ENCODE measurements at places on chromosomes 11 and 22. TPM values are rescaled to one million over a fixed set of nuclear protein-coding genes. Genes with fewer than 3 reads are reported as not detected.
A peak's percentile ranks its signal among the peaks of the same experiment; 100 is the strongest.

Gene VPS37C
- total RNA-seq = 13.4 TPM

GRCh38 chr11:76266286-76267100, 60.2 kb upstream of the WNT11 start:
- peak; percentile 86 for ATAC-seq

Gene IL10RA
- total RNA-seq = 3.8 TPM

Gene SEPTIN5
- 31.3 TPM for total RNA-seq

GRCh38 chr22:18997925-18998315, 61.8 kb upstream of the PRODH start:
- ATAC-seq = no peak

- ATAC-seq = no peak
Measured at GRCh38 chr11:32487270-32487669, 51.9 kb upstream of the WT1 start.

DNA sequence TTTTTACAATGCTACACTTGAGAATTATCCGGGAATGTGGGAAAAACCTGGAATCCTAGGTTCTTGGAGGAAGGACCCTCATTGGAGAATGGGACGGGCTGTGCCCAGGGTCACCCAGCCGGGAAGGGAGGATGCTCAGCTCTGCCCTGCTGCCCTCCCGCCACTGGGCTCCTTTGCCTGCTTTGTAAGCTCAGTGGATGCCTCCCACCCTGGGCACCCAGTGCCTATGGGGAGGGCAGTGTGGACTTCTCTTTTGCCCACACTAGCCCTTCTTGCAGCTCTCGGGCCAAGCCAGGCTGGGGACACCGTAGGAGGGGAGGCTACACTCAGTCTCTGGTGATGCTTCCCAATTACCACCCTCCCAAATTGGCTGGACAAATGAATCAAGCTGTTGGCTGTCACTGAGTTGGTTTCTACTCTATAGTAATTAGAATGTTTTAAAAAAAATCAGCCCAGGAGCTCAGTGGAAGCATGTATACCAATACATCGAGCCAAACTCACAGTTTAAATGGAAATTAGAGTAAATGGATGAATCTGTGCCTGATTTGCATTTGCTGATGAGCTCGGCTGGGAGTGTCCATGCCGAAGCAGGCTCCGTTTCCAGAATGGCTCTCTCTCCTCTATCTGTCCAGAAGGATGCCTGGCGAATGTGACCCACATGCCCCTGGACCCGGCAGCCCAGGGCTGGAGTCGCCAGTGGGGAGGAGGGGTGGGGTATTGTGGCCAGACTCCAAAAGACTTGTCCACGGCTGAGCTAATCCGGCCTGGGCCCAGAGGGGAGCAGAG, 317.0 kb downstream of the CTTN start:
- ATAC-seq = no peak

- no peak for ATAC-seq
Measured at GRCh38 chr22:46744581-46744980, 6.5 kb upstream of the CERK start.

DNA sequence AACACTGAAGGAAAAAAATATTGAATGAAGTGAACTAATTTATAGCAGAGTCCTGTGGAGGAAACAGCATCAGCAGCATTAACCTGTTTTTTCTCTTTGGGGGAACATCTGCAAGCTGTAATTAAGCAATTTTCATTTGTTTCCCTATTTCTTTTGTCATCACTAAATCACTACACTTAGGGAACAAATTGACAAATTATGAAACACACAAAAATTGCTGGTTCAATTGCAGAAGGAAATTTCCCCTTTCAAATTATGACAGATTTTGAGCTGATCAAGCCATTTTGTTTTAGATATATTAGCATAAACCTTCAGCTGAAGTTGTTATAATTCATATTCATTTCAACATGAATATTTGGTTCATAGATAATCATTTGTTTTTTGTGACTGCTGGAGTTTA, 22.2 kb upstream of the RAG2 start:
- no peak for ATAC-seq

GRCh38 chr11:33063326-33063881, 24.0 kb downstream of the TCP11L1 start:
- no peak for ATAC-seq

- ATAC-seq = no peak
Measured at GRCh38 chr11:113059548-113059947, 98.3 kb downstream of the NCAM1 start.

DNA sequence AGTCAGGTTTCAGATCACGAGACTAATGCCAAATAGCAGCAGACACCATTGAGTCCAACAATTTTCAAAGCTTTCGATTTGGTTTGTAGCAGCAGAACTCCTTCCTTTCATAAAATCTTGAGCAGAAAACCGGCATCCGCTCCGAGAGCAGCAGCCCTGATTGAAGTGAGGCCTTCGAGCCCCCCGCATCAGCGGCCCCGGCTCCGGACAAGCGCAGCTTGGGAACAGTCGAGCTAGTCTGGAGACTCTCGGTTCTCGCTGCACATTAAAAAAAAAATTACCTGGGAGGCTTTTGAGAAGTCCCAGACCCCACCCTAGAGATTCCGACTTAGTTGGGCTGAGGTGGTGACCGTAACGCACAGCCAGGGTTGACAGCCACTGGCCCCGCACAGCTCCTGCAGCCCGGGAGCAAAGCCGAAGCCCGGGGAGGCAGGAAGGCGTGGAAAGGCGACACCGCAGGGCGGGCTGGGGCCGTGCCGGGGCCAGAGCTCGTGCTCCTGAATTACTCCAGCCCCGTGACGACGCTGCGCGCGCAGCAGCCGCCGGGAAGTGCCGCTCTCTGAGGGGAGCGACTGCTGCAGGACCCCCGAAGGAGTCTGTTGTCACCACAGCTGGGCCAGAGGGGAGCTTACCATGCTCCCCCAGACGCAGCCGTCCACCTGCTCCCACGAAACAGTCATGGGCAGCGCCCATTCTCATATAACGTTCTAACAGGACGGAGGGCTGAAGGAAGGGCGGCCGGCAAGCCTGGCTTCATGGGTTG, 57.8 kb downstream of the SPATA19 start:
- no peak for ATAC-seq

DNA sequence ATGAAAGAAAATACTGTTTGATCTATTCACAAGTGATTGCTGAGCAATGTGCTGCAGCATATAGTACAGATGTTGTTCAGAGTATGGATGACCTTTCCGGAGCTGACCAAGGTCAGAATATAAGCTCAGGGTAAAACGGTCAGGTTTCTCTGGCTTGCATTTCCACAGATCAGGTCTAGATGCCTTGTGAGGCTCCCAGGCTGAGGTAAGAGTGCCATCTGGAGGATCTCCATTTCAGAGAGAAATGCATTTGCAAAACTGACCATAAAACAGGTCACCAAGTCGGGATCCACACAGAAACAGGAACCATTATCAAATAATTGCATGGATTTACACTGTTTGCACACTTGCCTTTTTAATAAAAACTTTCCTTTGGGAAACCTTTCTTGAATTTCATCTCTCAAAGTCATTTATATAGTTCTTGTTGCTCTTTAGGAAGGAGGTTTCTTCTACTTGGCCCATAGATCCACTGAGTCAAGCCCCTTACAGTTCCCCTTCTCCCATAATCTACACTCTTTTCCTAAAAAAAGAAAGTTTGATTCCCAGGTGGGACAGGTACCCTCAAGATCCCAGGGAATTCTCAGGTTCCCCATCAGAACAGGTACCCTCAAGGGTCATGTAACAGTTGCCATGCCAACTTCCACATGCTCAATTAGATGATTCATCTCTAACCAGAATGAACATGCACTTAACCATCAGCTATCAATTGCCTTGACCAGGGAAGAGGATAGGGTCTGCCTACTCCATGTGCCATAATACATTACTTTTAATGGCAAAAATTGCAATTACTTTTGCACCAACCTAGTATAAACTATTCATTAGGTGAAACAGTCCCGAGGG, 25.0 kb upstream of the TMPRSS5 start:
- ATAC-seq = peak; percentile 53

GRCh38 chr11:67032830-67033551, 10.1 kb downstream of the SYT12 start:
- ATAC-seq = peak; percentile 63

Gene NFAM1
- 0.88 TPM for total RNA-seq

GRCh38 chr11:61598886-61599868, 18.3 kb upstream of the SYT7 start:
- no peak for ATAC-seq

Gene TRABD
- total RNA-seq = 32.6 TPM

Gene KCNJ1
- not detected for total RNA-seq

Gene MPZL2
- 457 TPM for total RNA-seq

Gene CAPN1
- total RNA-seq = 510 TPM
